IPS DF 6.9 (cell line): ENCODE measurements at places on chromosomes 16 and 17.
A peak's percentile ranks its signal among the peaks of the same experiment; 100 is the strongest.

DNA sequence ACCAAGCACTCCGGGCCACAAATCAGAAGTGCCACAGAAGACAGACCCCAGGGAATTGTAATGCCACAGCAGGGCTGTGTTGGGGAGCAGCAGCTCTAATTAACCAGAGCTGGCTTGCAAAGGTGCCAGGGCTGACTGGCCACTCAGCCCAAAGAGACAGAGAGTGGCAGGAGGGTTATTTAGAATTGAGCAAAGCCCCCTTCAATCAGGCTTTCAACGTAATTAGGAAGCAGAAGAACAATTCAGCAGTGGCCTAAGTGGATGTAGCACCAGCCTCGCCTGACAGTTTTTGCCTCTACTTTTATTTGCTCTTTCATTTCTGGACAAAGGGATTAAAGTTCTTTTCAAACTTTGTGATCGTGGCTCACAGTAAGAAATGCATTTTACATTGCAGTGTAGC is 278.3 kb upstream of the IRX3 start:
- no peak for DNase-seq

DNA sequence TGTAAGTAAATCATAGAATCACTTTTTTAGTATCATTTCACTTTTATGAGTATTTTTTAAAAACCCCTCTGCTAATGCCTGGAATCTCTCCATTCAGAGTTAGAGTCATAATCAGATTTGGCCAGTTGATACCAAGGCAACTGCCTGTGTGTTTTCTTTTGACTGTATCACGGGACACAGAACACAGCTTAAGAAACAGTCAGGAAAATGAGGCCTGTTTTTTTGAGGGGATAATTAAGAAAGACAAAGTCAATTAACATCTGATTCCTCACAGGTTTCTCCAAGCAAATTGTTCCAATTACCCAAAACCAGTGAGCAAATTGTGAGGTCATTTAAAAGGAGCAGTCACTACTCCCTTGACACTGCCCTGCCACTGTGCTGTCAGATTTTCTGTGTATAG is 944.5 kb upstream of the SOX9 start:
- no peak for DNase-seq

DNA sequence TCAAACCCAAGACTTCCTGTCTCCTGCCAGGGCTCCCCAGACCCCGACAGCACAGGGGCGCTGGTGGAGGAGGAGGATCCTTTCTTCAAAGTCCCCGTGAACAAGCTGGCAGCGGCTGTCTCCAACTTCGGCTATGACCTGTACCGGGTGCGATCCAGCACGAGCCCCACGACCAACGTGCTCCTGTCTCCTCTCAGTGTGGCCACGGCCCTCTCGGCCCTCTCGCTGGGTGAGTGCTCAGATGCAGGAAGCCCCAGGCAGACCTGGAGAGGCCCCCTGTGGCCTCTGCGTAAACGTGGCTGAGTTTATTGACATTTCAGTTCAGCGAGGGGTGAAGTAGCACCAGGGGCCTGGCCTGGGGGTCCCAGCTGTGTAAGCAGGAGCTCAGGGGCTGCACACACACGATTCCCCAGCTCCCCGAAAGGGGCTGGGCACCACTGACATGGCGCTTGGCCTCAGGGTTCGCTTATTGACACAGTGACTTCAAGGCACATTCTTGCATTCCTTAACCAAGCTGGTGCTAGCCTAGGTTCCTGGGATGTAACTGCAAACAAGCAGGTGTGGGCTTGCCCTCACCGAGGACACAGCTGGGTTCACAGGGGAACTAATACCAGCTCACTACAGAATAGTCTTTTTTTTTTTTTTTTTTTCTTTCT is 8.1 kb downstream of the SERPINF1 start:
- DNase-seq, result peak; percentile 41

DNA sequence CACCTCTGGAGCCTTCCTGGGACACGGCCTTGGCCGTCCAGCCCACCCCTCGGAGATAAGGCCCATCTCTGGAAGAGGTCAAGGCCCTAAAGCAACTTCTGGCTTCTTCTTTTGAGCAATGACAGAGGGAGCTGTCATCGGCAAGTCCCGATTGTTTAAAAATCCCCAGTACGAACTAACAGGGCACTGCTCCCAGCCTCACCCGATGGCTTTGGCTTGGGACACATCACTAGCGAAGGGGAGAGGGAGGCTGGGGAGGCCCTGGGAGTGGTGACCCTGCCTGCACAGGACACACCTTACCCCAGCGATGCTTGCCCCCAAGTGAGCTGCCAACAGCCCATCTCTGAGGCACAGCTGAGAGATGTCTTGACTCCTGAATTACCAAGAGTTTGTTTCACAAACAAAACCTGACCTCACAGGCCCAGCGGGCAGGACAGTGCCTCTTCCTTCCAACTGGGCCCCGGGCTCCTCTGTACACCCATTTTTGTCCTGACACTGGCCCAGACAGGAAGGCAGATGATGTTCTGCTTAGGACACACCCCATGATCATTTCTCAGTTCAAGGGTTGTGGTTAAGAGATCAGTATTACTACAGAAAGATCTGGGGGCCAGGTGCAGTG is 4.8 kb downstream of the SYNGR2 start:
- DNase-seq, result no peak

- DNase-seq, result no peak
Measured at GRCh38 chr17:58195518-58196123, 3.1 kb downstream of the EPX start.

GRCh38 chr17:37107406-37108083 is 158.8 kb downstream of the AATF start:
- DNase-seq, result no peak

DNA sequence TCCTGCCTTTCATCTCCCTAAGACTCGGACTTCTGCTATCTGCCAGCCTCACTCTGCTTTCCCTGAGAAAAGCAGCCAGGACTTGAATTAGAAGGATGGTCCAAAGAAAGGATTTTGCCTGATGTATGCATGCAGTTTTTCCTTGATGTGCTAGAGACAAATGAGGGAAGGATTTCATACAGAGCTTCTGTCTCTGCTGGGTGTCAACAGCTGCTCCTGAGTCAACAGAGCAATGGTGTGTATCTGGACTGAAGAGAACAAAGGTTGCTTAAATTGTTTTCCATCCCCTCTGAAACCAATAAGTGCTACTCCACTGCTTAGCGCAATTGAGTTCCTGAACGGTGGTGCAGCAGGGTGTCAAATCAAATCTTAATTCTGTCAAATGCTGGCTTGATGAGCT is 680.6 kb upstream of the C16orf82 start:
- no peak for DNase-seq

GRCh38 chr17:30104575-30105339 is 11.9 kb upstream of the NSRP1 start:
- peak; percentile 72 for DNase-seq

DNA sequence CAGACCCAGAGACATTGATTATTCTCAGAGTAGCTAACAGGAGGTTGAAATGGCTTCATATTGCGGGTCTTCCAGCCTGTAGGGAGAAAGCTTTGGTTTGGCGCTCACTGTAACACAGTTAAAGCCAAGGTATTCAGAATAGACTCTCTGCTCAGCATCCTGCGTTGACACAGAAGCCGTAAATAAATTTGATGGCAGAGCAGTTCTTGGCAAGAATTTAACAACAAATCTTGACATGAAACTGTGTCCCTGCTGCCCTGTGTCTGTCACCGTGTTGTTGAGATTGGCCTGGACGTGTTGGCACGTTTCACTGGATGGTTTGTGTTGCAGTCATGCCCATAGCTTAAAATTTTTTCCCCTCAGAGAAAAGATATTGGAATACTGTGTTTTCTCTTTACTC is 359.6 kb downstream of the SNX29 start:
- no peak for DNase-seq

GRCh38 chr17:7215652-7216180 is 3.9 kb downstream of the DLG4 start:
- no peak for DNase-seq

GRCh38 chr16:8714807-8715206 is 40.4 kb downstream of the ABAT start:
- no peak for DNase-seq

DNA sequence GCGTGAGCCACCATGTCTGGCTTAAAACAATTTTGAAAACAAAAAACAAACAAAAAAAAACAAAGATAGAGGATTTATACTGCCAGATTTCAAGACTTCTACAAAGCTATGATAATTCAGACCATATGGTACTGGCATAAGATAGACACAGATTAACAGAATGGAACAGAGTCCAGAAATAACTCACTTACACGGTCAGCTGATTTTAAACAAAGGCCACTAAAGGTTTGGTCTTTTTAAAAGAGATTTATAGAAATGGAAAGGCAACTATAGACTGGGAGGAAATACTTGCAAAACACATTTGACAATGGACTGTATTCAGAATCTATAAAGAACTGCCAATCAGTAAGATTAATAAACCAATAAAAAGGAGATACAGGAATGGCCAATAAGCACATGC is 48.6 kb upstream of the MNT start:
- no peak for DNase-seq

- DNase-seq, result no peak
Measured at GRCh38 chr16:4593086-4593485, 21.6 kb downstream of the UBALD1 start.

GRCh38 chr16:11432856-11433395 is 87.7 kb downstream of the RMI2 start:
- no peak for DNase-seq

DNA sequence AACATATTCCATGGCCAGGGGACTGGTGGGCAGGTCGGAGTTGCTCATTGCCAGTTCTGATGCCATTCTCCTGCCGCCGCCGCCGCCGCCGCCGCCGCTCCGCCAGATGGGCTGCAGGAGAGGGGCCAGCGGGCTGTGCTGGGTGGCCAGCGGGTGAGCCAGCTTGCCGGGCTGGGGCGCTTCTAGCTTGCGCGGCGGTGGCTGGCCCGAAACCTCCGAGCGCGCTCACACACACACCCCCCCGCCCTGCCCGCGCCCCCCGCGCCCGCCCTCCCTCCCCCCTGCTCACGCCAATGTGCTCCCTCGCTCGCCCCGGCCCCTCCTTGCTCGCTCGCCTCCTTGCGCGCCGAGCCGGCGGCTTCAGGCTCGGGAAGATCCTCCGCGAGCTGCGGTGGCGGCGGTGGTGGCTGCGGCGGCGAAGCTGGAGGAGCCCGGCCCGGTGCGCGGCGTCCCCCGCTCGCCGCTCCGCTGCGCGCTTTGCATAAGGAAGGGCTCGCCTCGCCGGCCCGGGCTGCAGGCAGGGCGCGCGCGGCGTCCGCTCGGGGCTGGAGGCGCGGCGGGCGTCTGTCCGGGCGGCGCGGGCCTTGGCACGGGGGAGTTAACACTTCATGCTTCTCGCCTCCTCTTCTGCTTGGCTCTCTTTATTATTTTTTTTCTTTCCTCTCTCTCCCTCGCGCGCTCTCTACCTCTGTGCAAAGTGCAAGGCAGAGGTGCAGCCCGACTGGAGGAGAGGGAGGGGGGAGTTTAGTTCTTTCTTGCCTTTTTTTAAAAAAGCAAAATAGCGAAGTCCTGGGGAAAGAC is 500 bp downstream of the MAF start:
- no peak for DNase-seq

- DNase-seq, result no peak
Measured at GRCh38 chr17:77465358-77466041, 324.7 kb downstream of the SEC14L1 start.

DNA sequence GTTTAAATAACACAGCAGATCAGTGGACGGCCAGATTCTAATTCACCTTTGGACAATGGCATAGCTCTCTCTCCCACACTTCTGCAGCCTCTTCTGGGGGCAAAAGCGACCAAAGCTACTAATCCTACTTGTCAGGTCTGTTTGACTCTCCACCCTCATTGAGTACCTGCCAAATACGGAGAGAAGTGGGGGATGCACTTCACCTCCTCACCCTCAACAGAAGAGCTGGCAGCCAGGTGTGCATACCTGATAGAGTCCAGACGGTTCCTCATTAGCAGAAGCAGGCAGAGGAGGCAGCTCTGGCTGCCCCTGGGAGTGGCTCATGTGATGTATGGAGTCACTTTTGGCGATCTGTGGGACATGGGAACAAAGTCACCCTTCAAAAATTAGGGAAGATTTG is 4.9 kb downstream of the DNAH3 start:
- no peak for DNase-seq

GRCh38 chr17:892958-893357 is 86.6 kb downstream of the NXN start:
- DNase-seq, result no peak

DNA sequence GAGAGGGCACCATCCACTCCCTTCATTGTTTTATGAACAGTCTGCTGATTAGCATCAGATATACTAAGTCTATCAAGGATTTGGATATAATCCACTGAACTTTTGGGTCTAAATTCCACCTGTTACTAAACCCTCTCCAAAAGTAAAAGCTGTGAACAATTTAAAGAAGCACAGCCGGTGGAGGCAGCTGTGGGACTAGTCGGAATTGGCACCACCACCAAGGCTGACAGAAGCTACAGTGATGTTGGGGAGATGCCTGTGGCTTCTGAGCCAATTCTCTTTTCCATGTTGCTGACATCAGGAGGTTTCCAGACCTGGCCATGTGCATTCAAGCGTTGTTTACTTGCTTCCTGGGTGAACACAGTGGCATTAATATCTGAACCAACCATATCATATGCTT is 679.0 kb upstream of the CA10 start:
- no peak for DNase-seq

- DNase-seq, result no peak
Measured at GRCh38 chr16:74898659-74899058, 86.3 kb downstream of the WDR59 start.

DNA sequence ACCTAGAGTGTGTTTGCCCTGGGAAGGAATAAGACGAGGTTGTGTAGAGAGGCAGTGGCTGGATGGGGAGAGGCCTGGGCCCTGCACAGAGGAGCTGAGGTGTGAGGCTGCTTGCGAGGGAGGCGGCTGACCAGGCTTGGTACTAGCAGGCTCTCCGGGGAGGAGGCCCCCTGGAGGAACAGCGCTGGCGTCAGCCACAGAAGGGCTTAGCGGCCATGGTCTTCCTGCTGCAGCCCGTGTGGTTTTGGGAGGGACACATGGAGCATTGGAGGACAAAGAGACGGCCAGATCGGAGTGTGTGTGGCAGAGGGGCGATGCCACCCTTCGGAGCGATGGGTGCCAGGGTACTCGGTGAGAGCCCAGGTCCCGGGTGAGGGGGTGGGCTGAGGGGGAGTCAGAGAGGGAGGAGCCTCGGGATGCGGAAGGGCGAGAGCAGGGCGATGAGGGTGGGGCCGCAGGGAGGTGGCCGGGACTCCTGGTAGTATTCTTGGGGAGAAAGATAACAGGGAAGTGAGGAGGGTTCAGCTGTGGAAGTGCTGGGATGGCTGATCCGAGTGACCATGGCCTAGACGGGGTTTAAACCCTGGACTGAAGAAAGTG is 8.3 kb downstream of the BANP start:
- no peak for DNase-seq

DNA sequence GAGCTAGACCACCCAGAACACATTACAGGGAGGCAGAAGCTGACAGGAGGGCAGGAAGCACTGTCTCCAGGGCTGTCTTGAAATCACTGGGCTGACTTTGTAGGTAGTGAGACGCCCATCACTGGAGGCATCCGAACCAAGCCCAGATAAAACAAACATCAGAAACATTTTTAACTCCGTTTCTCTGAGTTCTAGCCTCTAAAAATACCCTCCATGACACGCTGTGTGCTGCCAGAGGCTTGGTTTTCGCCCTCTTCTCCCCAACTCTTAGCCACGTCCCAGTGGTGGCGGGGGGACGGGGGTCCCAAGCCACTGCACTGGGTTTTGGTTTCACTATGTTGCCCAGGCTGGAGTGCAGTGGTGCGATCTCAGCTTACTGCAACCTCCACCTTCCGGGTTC is 1.2 kb downstream of the CEP295NL start:
- no peak for DNase-seq
